Vagina (tissue), 2 donors: ENCODE measurements at places on chromosomes 12 and 14. TPM values are rescaled to one million over a fixed set of nuclear protein-coding genes. Genes with fewer than 3 reads are reported as not detected.

GRCh38 chr14:38868399-38869290 lies 234.4 kb downstream of the SEC23A start:
- no peak for DNase-seq
- no peaks in the 10 kb centered on the region for H3K27me3 ChIP-seq
- H3K4me1 ChIP-seq, result no peaks in the 10 kb centered on the region
- no peak overlapping the region for H3K4me3 ChIP-seq

DNA sequence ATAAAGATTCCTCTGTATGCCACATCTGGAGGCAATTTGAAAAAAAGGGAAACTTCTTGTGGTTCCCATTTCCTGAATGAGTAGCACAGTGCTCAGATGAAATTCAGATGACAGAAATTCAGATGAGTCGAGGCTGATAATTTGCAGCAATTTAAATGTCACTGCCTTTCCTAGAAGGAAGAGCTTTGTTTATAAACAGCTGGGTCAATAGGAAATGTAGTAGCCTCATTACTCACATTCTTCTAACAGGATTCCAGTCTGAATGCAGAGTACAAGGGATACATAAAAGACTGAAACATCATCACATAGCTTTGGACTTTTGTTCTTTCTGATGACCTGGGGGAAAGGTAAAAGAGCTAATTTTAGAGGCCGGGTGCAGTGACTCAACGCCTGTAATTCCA lies 11.3 kb upstream of the DACT1 start:
- H3K36me3 ChIP-seq, result no peaks in the 10 kb centered on the region
- H3K27ac ChIP-seq, result no peak overlapping the region
- H3K27me3 ChIP-seq, result no peaks in the 10 kb centered on the region
- no peak overlapping the region for H3K4me3 ChIP-seq
- no peak for DNase-seq

- H3K36me3 ChIP-seq, result peaks cover 1% of the 10 kb centered on the region
- no peak overlapping the region for H3K4me3 ChIP-seq
- no peak for DNase-seq
- no peak overlapping the region for H3K27ac ChIP-seq
Observed at GRCh38 chr12:132619386-132620112, 973 bp downstream of the P2RX2 start.

ZFYVE21 gene
- total RNA-seq, result 172 TPM

- H3K27me3 ChIP-seq, result no peaks in the 10 kb centered on the region
- H3K4me3 ChIP-seq, result no peak overlapping the region
- no peaks in the 10 kb centered on the region for H3K4me1 ChIP-seq
- no peak overlapping the region for H3K27ac ChIP-seq
Observed at GRCh38 chr12:85955127-85955526, 81.0 kb downstream of the NTS start.

- no peaks in the 10 kb centered on the region for H3K27me3 ChIP-seq
- H3K36me3 ChIP-seq, result no peaks in the 10 kb centered on the region
- DNase-seq, result no peak
- H3K4me1 ChIP-seq, result peaks cover 67% of the 10 kb centered on the region
- H3K4me3 ChIP-seq, result no peak overlapping the region
Observed at GRCh38 chr12:47775100-47775911, 2.3 kb downstream of the SLC48A1 start.

- no peaks in the 10 kb centered on the region for H3K27me3 ChIP-seq
- DNase-seq, result no peak
- H3K27ac ChIP-seq, result no peak overlapping the region
- H3K4me1 ChIP-seq, result peaks cover 8% of the 10 kb centered on the region
Observed at GRCh38 chr12:121358073-121358472, 5.9 kb upstream of the ANAPC5 start.

DNA sequence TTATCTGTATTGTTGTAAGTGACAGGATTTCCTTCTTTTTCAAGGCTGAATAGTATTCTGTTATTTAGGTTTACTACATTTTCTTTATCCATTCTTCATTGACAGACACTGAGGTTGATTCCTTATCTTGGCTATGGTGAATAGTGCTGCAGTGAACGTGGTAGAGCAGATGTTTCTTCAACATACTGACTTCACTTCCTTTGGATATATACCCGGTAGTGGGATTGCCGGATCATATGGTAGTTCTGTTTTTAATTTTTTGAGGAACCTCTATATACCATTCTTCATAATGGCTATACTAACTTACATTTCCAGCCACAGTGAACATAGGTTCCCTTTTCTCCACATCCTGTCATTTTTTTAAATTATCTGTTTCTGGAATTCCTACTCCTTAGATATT lies 21.8 kb downstream of the DERA start:
- H3K4me3 ChIP-seq, result no peak overlapping the region
- H3K27ac ChIP-seq, result no peak overlapping the region
- peaks cover 9% of the 10 kb centered on the region for H3K4me1 ChIP-seq
- no peaks in the 10 kb centered on the region for H3K36me3 ChIP-seq
- H3K27me3 ChIP-seq, result no peaks in the 10 kb centered on the region
- no peak for DNase-seq

DNA sequence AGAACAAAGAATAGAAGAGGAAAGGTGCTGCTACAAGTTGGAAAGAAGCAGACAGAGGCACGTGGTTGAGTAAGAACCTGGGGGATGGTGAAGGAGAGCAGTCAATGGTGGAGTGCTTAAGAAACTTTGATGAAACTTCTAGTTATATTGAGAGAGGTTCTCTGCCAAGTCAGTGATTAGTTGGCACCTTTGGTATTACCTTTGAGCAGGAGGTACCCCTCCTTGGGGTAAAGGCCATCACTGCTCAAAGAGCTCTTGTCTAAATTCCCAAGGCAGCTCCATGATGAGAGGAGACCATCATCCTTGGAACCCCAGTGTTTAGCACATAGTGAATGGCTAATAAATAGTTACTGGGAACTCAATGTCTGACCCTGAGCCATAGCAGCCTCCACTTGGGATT lies 1.7 kb upstream of the EGLN3 start:
- DNase-seq, result no peak
- no peaks in the 10 kb centered on the region for H3K27me3 ChIP-seq
- H3K27ac ChIP-seq, result no peak overlapping the region
- no peak overlapping the region for H3K4me3 ChIP-seq

ACTR10 gene
- 42.2 TPM for total RNA-seq

DNA sequence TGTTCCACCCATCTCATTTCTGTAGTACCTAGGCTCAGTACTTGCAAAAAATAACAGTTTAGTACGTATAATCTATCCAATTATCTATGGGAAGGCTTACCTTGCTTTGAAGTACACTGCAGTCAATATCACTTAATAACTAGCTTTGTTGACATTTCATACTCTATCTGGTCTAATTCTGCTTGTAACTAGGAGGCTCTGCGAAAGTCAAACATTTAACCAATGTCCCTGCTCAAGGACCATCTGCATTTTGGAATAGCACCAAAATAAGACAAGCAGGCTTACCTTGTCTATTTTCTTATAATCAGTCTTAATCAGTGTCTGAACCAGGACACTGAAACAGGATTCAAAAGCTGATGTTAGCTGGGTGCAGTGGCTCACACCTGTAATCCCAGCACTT lies 39.9 kb downstream of the SLC25A47 start:
- no peaks in the 10 kb centered on the region for H3K27me3 ChIP-seq
- H3K4me3 ChIP-seq, result no peak overlapping the region
- H3K27ac ChIP-seq, result no peak overlapping the region

GRCh38 chr12:111405859-111406473 lies at the start of gene SH2B3:
Gene SH2B3, plus strand, starts transcription at chr12:111405923. Its CDS starts 12,223 bp downstream, at chr12:111418146.
- peaks cover 78% of the 10 kb centered on the region for H3K4me1 ChIP-seq
- H3K27me3 ChIP-seq, result no peaks in the 10 kb centered on the region
- peak within 1 kb of the TSS; percentile 87 for H3K4me3 ChIP-seq
- DNase-seq, result no peak
- no peaks in the 10 kb centered on the region for H3K36me3 ChIP-seq

DNA sequence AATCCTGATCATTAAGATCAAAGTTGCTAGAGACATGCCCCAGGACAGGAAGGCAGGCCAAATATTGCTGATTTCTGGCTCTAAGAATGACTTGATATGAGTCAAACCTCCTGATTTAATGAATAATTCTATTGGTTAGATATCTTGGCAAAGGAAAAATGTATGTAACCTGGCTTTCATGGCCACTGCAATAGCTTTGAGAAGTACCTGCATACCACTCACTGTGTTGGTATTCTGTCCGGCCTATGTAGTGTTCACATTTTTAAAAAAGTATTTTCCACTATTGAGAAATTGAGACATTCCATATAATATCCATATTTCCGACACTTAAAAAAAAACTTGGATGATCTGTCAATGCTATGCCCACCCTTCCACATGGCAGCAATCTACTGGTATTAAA lies 283.1 kb upstream of the SOX5 start:
- H3K4me1 ChIP-seq, result peaks cover 13% of the 10 kb centered on the region
- H3K4me3 ChIP-seq, result no peak overlapping the region
- H3K27me3 ChIP-seq, result no peaks in the 10 kb centered on the region
- no peak overlapping the region for H3K27ac ChIP-seq
- no peak for DNase-seq

- peaks cover 28% of the 10 kb centered on the region for H3K36me3 ChIP-seq
- no peaks in the 10 kb centered on the region for H3K27me3 ChIP-seq
- H3K4me1 ChIP-seq, result peaks cover 97% of the 10 kb centered on the region
- DNase-seq, result peak; percentile 98
Observed at GRCh38 chr12:57149245-57149900, 2.0 kb upstream of the LRP1-AS start.

- no peaks in the 10 kb centered on the region for H3K4me1 ChIP-seq
- DNase-seq, result no peak
- no peak overlapping the region for H3K4me3 ChIP-seq
Observed at GRCh38 chr12:873954-874353, 75.5 kb downstream of the RAD52 start.

GRCh38 chr14:64770751-64771150 lies 66.5 kb downstream of the PLEKHG3 start:
- no peaks in the 10 kb centered on the region for H3K4me1 ChIP-seq
- no peaks in the 10 kb centered on the region for H3K36me3 ChIP-seq
- H3K27me3 ChIP-seq, result no peaks in the 10 kb centered on the region
- H3K27ac ChIP-seq, result no peak overlapping the region
- DNase-seq, result no peak
- H3K4me3 ChIP-seq, result no peak overlapping the region

INSM2 gene
- total RNA-seq, result 0.98 TPM

FOXM1 gene
- 8.1 TPM for total RNA-seq

DNA sequence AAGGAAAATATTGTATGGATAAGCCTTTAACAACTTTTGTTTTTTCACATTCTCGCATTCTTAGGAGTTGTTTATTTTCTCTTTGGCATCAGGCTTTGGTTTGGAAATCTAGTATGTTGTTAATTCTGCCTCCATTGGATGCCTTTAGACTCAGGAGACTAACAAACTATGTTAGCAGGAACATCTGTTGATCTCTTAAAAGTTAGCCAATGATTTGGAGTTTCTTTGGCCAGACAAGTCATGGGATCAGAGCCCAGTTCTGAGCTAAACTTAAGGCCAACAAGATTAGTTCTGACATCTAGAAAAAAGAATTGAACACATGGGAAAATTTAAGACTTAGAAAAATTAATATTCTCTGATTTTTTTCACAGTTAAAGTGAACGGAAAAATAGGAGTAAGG lies 35.3 kb upstream of the STRAP start:
- no peaks in the 10 kb centered on the region for H3K4me1 ChIP-seq
- H3K4me3 ChIP-seq, result no peak overlapping the region
- DNase-seq, result no peak

PARP11 gene
- total RNA-seq, result 2.7 TPM

- peak overlapping the region; percentile 96 for H3K27ac ChIP-seq
- H3K27me3 ChIP-seq, result no peaks in the 10 kb centered on the region
- H3K4me3 ChIP-seq, result peak overlapping the region; percentile 82
- H3K36me3 ChIP-seq, result peaks cover 27% of the 10 kb centered on the region
Observed at GRCh38 chr14:23056145-23056955, 970 bp downstream of the CDH24 start.

GRCh38 chr12:104656383-104656782 lies 199.6 kb downstream of the CHST11 start:
- no peak overlapping the region for H3K27ac ChIP-seq
- no peaks in the 10 kb centered on the region for H3K27me3 ChIP-seq
- no peak overlapping the region for H3K4me3 ChIP-seq
- no peak for DNase-seq
- H3K36me3 ChIP-seq, result no peaks in the 10 kb centered on the region

MRPS35 gene
- 25.3 TPM for total RNA-seq

LRFN5 gene
- 197 TPM for total RNA-seq

PAX9 gene
- 1.5 TPM for total RNA-seq

OTOGL gene
- under 0.01 TPM for total RNA-seq

GRCh38 chr12:6367969-6368892 lies 7.1 kb downstream of the SCNN1A start:
- H3K27me3 ChIP-seq, result no peaks in the 10 kb centered on the region
- no peaks in the 10 kb centered on the region for H3K36me3 ChIP-seq
- H3K27ac ChIP-seq, result peak overlapping the region; percentile 22
- DNase-seq, result no peak
- peaks cover 48% of the 10 kb centered on the region for H3K4me1 ChIP-seq

HOXC4 gene
- total RNA-seq, result 1.2 TPM

DNA sequence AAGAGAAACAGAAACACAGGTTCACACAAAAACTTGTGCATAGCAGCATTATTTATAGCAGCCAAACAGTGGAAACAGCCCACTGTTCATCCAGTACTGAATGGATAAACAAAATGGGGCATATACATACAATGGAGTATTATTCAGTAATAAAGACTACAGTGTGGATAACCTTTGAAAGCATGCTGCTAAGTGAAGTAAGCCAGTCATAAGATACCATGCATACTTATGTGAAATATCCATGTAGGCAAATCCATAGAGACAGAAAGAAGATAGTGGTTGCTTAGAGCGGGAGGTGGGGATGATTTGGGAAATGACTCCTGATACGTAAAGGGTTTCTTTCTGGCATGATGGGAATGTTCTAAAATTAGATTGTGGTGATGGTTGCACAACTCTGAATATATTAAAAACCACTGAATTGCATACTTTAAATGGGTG lies 99.4 kb downstream of the CRADD start:
- no peak for DNase-seq
- peak overlapping the region; percentile 80 for H3K27ac ChIP-seq
- peaks cover 38% of the 10 kb centered on the region for H3K4me1 ChIP-seq
- no peaks in the 10 kb centered on the region for H3K36me3 ChIP-seq

GRCh38 chr14:104696671-104697316 lies 7.4 kb downstream of the INF2 start:
- H3K4me1 ChIP-seq, result peaks cover 83% of the 10 kb centered on the region
- no peak for DNase-seq
- H3K27me3 ChIP-seq, result no peaks in the 10 kb centered on the region
- H3K36me3 ChIP-seq, result peaks cover 5% of the 10 kb centered on the region
- peak overlapping the region; percentile 62 for H3K27ac ChIP-seq
